ENCODE measurements at places on chromosomes 1 and 21.

DNA sequence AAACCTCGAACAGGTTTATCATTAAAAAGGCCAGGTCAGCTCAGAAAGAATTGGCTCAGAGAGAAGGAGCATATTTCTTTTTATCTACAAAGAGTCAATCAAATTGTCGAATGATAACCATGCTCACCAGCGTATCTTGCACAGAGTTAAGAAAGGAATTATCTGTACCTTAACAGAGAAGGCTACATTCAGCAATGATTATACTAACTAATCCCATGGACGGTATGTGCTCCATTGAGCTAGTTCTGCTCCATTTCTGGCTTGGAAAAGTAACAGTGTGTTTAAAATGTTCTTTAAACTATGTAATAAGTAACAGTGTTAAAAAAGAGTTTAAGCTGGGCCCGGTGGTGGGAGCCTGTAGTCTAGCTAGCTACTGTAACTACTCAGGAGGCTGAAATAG, 4.2 kb downstream of the UBR4 start:
- DNase-seq = no peak

DNA sequence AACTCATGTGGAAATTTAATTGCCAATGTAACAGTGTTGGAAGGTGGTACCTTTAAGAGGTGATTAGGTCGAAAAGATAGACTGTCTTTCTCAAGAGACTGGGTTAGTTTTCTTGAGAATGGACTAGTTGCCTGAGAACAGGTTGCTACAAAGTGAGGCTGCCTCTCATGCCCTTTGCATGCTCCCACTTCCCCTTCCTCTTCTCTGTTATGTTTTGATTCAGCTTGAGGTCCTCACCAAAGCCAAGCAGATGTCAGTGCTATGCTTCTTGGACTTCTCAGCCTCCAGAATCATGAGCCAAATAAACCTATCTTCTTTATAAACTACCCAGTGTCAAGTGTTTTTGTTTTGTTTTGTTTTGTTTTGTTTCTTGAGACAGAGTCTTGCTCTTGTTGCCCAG, 187.0 kb upstream of the RUNX1 start:
- no peak for DNase-seq

DNA sequence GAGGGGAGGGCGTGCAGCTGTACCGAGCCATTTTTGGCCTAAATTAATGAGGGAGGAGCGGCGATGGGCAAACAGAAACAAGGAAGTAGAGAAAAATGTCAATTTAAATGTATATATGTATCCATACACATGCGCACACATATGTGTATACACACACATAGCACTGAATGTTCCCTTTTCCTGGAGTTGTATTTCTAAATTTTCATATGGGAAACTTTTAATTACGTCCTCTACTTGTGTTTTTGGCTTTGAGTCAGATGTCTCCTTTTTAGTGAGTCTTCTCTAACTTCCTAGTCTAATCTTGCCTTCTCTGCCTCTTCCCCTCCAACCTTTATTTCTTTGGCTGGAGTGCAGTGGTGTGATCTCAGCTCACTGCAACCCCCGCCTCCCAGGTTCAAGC, 15.4 kb upstream of the CYYR1 start:
- DNase-seq = no peak

GRCh38 chr1:84247425-84248220, 53.9 kb upstream of the SAMD13 start:
- no peak for DNase-seq

- DNase-seq = no peak
These were observed 53.4 kb upstream of the RPL11 start for GRCh38 chr1:23638188-23638619.

DNA sequence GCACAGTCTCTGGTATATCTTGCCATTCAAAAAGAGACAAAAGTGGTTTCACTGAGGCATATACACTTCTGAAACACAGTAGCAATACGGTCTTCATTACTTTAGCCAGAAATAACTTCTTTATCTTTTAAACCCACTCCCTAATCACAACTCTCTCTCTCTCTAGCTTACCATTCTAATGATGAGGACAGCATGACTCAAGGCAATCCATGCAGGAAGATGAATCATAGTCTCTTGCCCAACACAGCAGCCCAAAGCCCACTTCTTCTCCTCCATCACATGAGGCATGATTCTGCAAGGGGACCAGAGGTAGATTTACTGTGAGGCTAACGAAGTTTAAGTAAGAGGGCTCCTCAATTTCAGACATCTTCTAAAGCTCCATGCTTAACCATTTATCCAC, 285.0 kb upstream of the NR5A2 start:
- no peak for DNase-seq

DNA sequence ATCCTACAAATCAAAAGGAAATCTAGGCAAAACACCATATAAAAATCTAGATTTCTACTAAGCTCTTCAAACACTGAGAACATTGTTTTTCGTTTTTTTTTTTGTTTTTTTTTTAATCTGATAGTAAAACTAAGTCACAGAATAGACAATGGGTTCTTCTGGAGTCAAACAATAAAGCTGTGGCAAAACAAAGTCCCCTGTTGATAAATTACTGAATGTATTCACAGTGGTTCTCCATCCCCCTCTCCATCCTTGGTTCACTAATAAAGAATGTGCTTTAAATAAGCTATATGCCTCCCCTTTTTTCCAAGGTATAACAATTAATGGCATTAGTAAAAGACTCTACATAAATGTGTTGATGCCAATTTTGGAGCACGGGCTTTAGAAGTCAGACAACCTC, 16.7 kb upstream of the ATP1B1 start:
- no peak for DNase-seq

DNA sequence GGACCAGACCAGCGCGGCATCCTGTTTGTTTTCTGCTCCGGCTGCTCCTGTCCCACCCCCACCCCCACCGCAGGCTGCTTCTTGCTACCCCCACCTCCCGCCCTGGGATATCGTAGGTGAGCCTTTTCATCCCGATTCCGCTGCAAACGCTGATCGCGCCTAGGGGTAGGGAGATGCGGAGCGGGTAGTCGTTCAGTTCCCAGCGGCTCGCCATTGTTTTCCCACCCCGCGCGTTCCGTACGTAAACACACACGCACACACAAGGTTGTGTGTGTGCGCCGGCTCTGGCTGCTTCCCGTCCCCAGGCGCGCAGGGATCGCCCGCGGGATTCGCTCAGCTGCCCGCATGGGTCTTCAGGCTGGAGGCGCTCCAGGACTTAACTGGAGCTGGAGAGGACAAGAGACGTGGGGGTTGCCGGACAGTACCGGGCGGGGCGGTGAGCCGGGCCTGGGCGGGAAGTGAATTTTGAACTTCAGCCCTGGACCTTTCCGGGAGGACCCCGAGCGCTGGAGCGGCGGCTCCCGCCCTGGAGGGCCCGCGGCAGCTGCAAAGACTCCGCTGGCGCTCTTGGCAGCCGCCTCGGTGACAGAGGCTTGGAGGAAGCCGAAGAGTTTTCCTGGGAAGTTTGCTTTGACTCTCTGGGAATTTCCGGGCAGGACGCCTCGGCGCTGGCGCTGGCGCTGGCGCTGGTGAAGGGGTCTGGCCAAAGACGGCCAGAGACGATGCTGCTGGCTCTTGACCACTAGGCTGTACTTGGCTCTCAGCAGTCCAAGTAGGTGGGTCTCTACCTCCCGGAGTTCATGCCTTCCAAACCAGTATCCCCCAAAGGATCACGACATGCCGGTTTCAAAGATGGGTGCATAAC, 1.6 kb downstream of the SOX13 start:
- DNase-seq = no peak

- no peak for DNase-seq
These were observed 32.3 kb downstream of the TBX19 start for GRCh38 chr1:168312718-168313604.

GRCh38 chr1:85146972-85147359, 53.9 kb downstream of the SYDE2 start:
- DNase-seq = no peak

GRCh38 chr1:21261551-21262292, 28.5 kb downstream of the ECE1 start:
- DNase-seq = peak; percentile 46

- no peak for DNase-seq
These were observed 7.1 kb downstream of the PROX1 start for GRCh38 chr1:213994888-213995287.

- DNase-seq = no peak
These were observed 47.6 kb downstream of the LPAR3 start for GRCh38 chr1:84845357-84845756.

GRCh38 chr1:31683997-31684396, 19.8 kb downstream of the COL16A1 start:
- no peak for DNase-seq

GRCh38 chr21:38774152-38774551, 31.6 kb upstream of the ETS2 start:
- DNase-seq = no peak

- DNase-seq = no peak
These were observed 4.3 kb downstream of the TMEM167B start for GRCh38 chr1:109094871-109095270.

DNA sequence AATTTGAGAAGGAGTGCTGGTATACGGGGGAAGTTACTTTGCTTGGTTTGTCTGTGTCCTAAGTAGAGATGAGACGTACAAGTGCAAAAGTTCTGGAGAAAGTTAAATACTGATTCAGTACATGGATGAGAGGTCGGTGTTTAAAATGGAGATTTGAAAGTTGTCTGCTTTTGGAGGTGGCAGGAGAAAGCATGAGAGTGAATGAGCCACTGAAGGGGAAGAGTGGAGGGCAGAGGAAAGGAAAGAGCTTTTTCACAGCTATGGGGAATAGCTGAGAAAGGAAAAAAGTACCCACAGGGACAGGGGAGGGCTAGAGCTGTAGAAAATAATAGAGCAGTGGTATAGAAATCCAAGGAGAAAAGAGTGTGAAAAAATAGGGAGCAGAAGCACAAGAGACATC, 18.1 kb upstream of the CGN start:
- no peak for DNase-seq

DNA sequence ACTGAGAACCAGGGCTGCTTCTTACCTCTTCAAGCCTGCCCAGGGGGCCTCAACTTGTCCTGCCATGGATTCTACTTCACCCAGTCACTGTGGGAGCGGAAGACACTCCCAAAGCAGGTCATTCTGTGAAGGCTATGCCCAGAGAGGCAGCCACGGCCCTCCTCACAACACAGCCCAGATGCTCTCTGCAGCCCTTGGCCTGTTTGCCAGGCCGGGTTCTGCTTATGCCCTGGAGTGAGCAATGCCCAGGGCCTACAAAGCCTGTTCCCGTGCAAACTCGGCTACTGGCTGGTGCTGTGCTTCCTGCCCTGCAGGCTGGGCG, 33.8 kb upstream of the SLC30A1 start:
- DNase-seq = no peak

DNA sequence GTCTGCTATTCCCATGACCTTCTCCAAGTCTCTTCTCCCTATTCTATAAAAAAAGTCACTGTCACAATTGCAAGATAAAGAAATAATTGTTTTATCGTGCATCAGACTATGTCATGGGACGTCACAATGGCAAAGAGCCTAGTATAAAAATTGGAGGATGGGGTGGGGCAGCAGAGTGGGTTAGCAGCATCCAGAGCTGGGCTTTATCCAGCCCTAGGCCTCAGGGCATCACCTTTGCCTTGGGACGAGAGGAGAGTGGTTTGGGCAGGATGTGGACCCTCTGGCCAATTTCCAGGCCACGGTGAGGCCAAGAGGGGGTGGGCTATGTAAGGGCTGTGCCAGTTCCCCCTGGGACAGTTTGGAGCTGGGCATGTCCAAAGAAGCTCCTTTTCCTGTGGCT, 25.7 kb downstream of the WNT4 start:
- no peak for DNase-seq

DNA sequence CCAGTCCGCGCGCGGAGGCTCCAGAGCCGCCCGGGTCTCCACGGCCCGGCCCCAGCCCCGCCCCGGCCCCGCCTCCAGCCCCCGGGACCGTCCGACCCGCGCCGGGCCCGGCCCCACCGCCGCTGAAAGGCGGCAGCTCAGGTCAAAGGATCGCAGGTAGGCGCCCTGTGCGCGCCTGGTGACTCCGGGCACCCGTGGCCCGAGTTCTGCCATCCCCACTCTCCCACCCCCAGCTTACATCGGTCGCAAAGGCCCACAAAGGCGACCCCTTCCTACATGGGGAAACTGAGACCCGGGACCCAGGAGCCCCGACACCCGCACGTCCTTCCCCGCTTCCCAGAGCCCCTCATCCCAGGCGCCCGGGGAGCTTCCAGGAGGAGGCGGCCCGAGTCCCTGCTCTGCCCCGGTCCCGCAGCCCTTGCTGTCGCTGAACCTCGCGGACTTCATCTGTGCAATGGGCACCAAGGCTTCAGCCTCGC, at the start of gene TMEM200B:
Gene TMEM200B, minus strand, starts transcription at position 17 of the 479 bp plus-strand sequence. CDS start 2,075 bp downstream, outside the sequence.
- no peak for DNase-seq

DNA sequence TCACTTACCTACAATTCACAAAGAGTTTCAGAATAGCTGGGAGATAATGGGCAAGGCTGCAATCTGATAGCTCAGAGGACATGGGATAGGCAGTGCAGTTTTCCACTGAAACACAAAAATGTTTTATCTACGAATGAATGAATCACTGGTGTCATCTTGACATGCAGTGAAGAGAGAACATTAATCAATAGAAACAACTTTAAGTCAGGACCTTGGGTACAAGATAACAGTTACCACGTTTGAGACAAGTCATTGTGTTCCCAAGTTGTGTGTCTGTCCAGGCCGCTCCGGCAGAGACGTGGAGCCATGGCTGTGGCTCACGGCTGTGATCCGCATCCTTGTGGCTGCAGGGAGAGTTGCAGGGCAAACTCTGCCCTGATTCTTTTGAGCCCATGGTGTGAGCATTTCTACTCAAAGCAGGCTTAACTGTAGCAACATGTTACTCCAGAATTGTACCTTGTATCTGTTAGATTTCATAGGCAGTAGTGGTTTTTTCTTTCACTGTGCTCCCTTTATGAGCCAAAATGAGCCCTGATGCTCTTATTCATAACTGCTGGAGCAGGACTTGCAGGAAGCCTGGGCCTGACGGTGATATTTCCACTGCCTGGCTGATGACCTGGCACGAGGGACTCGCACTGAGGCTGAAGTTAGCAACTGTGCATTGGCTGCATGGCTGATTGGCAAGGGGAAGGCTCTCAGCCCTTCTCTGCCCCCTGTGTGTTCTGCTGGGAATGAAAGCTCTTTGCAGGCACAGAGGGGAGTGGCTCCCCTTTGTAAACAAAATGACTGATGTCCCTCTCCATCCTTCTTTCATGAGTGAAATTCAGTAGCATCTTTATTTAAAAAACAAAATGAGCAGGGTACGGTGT, 465.2 kb downstream of the AJAP1 start:
- no peak for DNase-seq

DNA sequence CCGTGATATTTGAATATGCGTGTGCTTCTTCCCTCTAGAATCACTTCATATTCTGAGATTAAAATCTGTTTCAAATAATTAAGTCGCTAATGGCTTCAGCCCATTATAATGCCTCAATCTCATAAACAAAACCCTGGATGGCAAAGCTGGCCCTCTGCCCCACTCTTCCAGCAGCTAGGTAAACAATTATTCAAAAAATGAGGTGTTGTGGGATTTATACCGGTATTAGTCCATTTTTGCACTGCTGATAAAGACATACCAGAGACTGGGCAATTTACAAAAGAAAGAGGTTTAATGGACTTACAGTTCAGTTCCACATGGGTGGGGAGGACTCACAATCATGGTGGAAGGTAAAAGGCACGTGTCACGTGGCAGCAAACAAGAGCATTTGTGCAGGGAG, 510.4 kb upstream of the ADGRL2 start:
- no peak for DNase-seq

DNA sequence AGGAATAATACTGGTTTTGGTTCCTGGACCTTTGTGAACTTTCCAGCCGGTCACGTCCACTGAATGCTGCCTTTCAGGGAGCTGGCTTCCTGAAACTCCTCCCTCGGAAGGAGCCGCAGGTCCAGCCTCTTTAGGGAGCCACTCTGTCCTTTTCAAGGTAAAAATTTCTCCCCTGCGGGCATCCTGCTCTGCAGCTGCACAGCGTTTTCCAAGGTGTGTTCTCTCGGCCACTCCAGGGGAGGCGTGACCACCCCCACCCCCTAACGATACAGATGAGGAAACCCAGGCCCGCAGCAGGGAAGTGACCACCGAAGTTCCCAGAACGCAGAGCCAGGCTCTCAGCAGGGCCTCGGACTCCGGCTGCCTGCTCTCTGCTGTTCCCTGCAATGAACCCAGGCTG, 21.5 kb downstream of the PADI2 start:
- peak; percentile 68 for DNase-seq

Measured in GF-D8 (cell line).